ENCODE measurements at places on chromosomes 13 and 19. TPM values are rescaled to one million over a fixed set of nuclear protein-coding genes. Genes with fewer than 3 reads are reported as not detected.

C2CD4C gene
- 0.42 TPM for total RNA-seq

CABP5 gene
- not detected for total RNA-seq

DNA sequence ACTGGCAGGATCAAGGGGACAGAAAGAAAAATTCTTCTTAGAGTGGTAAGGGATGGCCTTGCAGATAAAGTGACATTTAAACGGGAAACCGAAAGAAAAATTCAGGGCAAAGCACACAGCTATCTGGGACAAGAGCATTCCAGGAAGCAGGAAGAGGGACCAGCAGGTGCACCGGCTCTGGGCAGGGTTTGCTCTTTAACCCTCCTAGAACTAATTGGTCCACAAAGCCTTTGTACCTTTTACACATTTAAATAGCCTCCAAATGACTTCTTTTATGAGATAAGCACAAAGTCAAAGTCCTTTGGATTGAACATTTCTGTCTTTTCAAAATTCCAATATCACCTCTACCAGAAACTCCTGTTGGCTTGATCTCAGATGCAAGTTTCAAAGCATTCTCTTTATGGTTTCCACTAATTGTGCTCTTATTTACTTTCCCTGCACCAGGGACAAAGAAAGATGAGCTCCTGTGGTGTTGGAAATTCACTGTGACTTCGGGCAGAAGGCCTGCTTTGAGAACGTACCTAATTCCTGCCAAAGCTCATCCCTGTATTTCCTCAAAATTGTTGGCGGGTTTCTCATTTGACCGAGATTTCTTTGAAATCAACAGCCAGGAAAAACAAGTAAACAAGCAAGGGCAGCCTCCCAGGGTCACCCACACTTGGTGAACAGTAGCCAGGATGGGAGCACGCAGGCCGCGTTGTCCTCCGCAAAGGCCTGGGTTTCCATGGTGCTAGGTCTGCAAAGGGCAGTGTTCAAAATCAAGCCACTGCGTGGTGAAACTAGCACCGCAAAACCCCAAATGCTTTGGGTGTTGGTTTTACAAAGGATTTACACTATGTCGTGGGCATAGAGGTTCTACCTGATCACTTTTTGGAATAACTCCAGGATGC lies 98.6 kb downstream of the IRS2 start:
- DNase-seq, result no peak

DNA sequence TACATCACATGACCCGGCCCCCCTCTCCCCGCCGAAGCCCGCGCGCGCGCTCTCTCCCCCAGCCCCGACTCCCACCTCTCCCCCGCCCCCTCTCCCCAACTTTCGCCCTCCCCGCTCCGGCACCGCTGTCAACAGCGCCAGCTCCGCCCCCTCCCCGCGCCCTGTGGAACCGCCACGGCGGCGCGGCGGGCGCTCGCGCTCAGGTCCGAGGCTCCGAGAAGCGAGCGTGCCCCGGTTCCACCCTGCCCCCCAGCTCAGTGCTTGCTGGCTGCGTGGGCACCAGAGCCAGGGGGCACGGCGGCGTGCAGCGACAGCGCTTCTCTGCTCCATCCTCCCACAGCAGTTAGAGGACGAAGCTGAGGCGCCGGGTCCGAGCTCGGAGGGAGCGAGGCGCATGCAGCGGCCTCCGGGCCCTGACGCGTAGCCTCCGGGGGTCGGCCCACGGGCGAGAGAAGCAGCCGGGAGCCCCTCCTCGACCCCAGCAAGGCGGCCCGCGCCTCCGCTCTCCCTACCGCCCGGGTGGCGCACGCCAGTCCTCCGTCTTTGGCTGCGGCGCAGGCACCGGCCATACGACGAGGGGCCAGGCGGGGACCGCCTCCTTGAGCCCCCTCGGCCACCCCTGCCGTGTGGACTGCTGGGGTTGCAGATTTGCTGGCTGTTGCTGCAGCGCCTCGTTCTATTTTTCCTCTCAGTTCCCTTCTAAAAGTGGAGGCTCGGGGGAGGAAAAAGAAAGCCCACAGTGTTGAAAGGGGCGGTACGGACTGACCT lies 109.5 kb downstream of the KCNRG start:
- DNase-seq, result no peak

- DNase-seq, result no peak
These were observed 202.8 kb upstream of the IRS2 start for GRCh38 chr13:109989155-109989554.

DNA sequence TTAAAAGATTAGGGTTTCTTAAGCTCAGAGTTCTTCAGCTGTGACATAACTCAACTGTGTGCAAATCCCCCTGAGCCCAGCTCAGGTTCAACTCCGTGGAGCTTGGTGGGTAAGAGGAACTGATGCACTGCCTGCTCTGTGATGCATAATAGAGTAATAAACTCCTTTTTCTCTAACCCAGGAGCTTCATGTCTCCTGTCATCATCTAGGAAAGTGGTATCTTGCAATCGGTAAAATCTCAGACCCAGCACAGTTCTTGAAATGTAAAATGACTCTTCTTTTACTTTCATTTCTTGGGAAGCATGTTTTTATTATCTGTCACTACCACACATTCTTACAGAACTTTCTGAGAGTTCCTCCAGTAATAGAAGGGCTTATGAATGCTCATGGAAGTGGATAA lies 123.8 kb upstream of the PCDH9 start:
- no peak for DNase-seq

DNA sequence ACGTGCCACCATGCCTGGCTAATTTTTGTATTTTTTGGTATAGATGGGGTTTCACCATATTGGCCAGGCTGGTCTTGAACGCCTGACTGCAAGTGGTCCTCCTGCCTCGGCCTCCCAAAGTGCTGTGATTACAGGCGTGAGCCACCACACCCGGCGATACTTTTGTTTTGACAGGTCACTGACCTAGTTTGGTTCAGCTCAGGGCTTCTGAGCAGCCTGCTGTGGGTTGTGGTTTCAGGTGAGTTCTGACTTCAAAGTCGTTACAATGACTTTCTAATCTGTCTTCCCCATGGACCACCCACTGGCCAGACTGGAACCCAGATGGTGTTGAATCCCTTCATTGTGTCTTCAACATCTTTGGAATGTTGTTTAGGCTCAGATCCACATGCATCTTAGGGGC lies 73.8 kb downstream of the TRPM4 start:
- no peak for DNase-seq

- no peak for DNase-seq
These were observed 47.6 kb downstream of the FOXO1 start for GRCh38 chr13:40618581-40619478.

DNA sequence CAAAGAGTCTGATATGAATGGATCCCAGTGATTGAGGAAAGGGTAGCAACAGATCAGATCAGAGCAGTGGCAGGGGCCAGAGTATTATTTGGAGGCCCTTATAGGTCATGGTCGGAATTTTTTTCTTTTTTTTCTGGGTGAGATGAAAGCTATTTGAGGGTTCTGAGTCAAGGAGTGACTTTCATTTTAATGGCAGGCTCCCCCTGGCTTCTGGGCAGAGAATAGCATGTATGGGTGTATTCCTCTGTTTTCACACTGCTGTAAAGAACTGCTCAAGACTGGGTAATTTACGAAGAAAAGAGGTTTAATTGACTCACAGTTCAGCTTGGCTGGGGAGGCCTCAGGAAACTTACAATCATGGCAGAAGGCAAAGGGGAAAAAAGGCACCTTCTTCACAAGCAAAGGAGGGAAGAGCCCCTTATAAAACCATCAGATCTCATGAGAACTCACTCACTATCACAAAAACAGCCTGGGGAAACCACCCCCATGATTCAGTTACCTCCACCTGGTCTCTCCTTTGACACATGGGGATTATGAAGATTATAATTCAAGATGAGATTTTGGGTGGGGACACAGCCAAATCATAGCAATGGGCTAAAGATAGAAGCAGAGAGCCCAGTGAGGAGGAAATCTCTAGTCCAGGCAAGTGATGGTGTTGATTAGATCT lies 3.0 kb upstream of the SLC6A16 start:
- DNase-seq, result no peak

- peak; percentile 89 for DNase-seq
These were observed 32.2 kb downstream of the ZNF136 start for GRCh38 chr19:12194827-12195731.

- no peak for DNase-seq
These were observed 2.3 kb downstream of the MATK start for GRCh38 chr19:3783660-3784584.

- no peak for DNase-seq
These were observed 661.6 kb upstream of the KLHL1 start for GRCh38 chr13:70769817-70770216.

DNA sequence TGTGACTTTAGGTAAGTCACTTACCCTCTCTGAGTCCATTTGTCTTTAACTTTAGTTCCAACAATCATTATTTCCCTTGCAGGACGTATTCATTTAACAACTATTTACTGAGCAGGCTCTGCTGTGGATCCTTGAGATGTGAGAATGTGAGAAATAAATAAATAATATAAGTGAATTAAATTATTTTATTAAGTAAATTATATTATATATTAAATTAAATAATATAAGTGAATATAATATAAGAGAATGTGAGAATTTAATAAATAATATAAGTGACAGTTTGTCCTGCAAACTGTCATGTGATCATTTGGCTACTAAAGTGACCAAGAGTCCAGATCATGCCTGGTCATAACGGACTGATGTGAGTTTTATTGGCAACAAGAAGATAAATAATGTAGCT lies 598 bp downstream of the OR2Z1 start:
- no peak for DNase-seq

DNA sequence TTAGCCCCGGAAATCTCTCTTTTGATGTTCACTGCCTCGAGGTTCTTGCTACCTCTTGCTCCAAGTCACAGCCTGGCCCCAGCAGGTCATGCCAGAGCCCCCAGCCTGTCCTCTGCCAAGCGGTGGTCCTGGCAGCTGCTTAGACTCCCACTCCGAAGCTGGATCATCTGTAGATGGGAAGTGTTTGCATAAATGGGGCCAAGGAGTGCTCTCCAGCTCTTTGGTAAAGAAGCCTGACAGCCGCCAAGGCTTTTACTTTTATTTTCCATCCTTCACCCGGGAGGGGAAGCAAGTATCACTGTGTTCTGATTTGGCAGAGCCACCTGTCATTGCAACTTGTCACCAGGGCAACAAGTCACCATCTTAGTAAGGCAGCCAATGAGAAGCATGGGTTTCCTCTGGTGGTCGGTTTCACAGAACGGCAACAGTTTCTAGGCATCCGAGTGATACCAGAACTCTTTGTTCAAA lies 10.6 kb upstream of the RETN start:
- DNase-seq, result no peak

LIM2 gene
- not detected for total RNA-seq

Measured in liver (tissue), 10 donors.